ENCODE measurements at places on chromosomes 5 and 9.

GRCh38 chr5:17878541-17878940 is 244.3 kb downstream of the TAF11L14 start:
- no peak for DNase-seq

DNA sequence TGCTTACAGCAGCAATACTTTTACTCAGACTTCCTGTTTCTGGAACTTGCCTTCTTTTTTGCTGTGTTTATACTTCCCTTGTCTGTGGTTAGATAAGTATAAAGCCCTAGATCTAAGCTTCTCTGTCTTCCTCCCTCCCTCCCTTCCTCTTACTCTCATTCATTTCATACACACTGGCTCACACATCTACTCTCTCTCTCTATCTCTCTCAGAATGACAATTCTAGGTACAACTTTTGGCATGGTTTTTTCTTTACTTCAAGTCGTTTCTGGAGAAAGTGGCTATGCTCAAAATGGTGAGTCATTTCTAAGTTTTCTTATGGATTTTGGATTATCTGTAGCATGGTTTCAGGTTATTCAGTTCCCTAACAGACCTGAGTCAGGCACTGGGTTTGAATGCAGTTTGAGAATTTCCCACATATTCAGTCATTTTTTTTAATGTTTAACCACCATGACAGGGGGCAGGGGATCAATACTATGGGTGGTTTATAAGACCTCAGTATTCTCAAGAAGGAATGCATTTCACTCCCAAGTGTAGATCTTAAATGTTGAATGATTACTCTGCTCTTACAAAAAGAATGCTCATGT is at the start of gene IL7R:
IL7R (plus strand) TSS at position 127 of the 587 bp plus-strand sequence; CDS start at position 214, 87 bp downstream.
- peak; percentile 46 for DNase-seq

GRCh38 chr9:100601216-100601615 is 23.3 kb downstream of the CAVIN4 start:
- peak; percentile 84 for DNase-seq

DNA sequence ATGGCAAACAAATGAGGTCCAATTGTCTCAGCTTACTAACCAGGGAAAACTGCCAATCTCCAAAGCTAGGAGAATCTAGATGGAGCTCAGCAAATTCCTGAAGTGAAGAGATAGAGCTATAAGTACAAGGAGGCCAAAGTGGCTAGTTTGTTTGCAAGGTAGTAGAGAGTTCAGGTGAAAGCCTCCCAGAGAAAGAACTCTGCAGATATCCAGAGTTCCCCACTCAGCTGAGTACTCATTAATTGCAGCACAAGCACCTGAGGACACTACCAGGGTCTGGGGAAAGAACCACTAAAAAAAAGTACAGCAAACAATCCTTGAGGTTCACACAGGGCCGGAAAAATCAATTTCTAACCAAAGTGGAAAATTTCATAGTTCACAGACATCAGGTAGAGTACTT is 250.9 kb downstream of the TMEM232 start:
- no peak for DNase-seq

GRCh38 chr5:74684900-74685851 is at the start of gene HEXB:
Gene HEXB, plus strand, starts transcription at chr5:74685233. Its CDS starts 28 bp downstream, at chr5:74685261.
- DNase-seq = peak; percentile 96

DNA sequence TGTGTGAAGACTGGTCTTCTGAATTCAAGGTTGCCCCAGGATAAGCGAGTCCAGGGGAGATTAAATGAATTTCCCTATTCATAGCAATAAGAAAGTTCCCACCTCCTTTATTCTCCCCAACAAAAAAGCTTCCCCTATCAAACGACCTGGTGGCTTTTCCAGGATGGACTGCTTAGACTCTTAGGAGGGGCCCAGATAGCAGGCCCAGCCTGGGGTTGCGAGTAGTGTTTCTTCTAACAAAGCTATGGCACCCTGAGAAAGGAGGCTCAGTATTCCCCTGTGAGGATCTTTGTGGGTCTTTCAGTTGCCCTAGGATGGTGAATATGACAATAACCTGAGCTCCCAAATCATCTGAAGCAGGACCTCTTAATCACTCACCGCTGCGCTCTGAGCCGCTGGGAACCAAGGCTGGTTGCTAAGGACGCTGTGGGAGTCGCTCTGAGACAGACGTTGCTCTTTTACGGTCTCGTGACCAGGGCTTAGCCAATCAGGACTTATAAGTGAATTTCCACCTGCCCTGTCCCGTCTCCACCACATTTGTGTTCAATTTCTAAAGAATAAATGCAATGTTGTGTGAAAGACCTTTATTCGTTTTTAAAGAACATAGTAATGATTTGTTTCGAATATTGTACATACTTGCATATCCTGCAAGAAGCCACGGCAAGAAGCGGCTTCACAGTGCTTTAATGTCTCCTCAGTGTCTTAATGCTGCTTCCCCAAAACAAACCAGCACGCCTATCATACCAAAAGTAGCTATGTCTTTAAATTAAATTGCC is at the start of gene TMEM232:
TMEM232 (minus strand) TSS at position 423 of the 776 bp plus-strand sequence. CDS start 59,319 bp downstream, outside the sequence.
- DNase-seq = no peak

- DNase-seq = no peak
These were observed 15.2 kb downstream of the ZBTB5 start for GRCh38 chr9:37449862-37450632.

DNA sequence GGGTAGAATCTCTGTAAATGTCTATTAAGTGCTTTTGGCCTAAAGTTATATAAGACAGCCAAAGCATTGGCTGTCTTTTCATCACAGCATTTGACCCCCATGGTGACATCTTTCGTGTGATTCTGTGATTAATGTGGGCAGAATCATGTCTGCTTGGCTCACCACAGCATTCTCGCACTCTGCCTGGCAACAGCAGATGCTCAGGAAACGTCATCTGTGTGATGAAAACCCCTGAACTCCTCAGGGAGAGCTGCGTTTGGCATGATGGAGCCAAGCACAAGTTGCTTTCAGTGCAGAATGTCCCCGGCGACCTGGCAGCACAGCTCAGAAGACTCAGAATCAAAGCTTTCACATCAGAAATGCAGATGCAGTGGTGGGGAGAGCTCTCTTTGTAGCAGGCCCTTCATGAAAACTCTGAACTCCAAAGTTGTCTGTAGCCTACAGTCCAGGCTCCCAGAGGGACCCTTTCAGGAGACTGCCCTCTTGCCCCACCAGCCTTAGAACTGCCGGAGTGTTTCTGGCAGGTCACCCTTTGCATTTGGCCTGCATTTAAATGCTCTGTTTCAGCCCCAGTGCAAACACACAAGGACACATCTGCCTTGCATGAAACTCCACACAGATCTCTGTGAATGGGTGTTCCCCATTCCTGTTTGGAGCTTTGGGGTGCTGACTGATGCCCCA is 155.6 kb upstream of the PANK3 start:
- DNase-seq = peak; percentile 88

GRCh38 chr5:76085243-76085579 is 2.0 kb downstream of the SV2C start:
- peak; percentile 19 for DNase-seq

DNA sequence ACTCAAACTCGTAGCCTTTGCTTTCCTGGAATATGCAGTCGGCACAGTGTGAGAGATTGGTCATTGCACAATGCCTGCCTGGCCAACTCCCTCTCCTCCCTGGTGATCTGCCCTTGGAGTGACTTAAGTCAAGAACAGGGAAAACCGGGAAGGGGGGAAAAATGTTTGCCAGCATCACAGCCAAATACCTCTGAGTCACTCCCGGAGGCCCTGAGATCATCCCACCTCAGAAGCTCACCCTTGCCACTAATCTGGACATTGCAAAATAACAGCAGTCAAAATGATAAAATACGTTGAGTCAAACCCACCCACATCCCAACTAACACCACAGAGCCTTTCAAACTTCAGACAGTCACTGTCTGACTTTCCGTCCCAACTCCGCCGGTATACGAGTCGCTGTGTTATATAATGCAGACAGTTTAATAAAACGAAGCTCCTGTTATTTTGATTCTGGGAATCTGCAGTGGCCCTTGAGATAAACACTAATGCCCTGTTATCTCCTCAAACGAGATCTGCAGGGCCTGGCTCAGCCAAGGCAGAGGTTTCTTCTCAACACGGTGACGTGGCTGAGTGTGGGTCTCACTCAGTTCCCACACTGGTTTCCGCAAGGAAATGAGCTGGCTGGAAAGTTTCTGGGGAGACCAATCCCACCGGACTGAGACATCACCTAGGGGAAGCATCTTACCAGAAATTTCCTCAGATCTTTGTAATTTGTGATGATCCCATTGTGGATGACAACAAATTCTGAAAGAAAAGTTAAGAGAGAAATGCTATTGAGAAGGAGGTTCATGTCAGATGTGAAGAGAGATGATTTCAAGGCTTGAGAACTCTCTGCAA is 22.1 kb downstream of the GFPT2 start:
- DNase-seq = peak; percentile 98

DNA sequence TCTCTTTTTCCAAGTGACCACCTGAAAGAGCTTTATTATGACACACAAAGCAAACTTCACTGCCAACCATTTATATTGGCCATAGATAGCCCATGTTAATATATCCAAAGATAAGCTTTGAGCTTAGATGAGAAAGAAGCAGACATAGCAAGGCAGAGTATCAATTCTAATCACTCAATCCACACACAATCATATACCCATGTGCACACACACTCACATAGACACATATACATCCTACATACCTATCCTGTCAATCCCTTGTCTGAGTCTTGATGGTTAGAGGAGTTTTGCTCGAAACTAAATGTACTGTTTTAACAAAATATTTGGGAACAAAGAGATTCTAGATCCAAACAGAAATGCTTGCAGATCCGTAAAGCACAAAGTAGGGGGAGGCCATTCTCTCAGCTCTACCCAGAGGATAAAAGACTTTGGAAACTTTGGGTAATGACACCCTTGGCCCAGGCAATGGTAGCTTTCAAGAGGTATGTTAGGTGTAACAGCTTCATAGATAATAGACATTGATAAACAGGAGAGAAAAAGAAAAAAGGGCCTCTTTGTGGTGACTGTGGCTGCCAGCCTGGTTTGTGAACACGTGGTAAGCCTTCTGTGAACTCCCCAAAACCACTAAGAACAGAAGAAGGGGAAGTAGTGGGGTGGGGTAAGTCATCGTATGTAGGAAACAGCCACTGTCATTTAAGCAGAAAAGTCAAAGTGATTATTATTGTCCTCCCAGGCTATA is 121.6 kb downstream of the TLR4 start:
- DNase-seq = no peak

- DNase-seq = no peak
These were observed 106.7 kb upstream of the PTPN3 start for GRCh38 chr9:109604781-109605180.

GRCh38 chr5:143819716-143820115 is 7.8 kb downstream of the HMHB1 start:
- peak; percentile 29 for DNase-seq

- peak; percentile 80 for DNase-seq
These were observed 192.1 kb upstream of the RGMB start for GRCh38 chr5:98581112-98581997.

- DNase-seq = peak; percentile 66
These were observed 83.9 kb upstream of the TAS2R1 start for GRCh38 chr5:9713959-9714586.

DNA sequence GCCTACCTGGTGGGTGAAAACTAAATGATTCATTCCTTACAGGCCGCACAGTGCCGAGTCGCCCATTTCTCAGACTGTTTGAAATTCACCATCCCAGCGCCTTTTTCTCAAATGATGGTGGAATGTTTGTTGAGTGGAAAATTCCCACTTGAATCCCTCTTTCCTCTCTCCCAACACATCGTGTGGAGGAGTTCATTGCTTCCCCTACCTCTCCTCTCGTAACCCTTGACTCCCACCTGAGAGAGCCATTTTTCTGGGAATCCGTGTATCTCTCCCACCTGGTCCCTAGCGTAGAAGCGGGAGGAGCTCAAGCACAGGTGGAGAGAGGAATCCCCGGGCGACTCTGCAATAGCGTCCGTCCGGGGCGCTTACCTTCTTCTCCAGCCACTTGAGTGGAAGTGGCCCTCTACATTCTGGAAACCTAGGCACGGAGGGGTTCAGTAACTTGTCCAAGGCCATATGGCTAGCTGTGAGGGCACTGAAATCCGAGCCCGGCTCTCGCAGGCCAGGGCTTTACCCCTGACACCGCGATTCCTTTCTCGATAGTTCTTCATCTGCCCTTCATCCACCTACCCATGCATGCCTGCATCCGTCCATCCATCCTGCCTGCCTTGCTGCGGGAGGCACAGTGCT is 683 bp downstream of the OSMR start:
- DNase-seq = peak; percentile 44

GRCh38 chr5:122753500-122753899 is 21.4 kb upstream of the SNX2 start:
- no peak for DNase-seq

- DNase-seq = no peak
These were observed 198.1 kb downstream of the SYK start for GRCh38 chr9:90999425-91000397.

DNA sequence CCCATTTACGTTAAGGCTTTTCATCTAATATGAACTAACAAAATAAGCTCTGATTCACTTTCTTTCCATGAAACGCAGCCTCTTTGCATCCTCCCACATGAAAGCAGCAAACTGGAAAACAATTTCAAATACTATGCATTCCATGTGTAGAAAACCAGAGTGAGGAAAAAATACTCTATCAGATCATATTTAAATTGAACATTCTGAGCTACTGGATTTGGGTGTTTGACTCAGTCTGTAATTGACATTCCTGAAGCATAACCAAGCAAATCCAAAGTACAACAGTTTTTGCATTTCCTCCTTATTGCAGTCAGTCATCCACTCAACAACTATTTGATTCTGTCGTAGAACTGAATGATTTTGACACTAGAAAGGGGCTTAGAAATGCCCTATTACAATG is 399.1 kb upstream of the NMUR2 start:
- DNase-seq = no peak

- peak; percentile 15 for DNase-seq
These were observed 107.4 kb upstream of the LARP1 start for GRCh38 chr5:154647761-154648145.

- DNase-seq = no peak
These were observed 1106.0 kb downstream of the TAF11L14 start for GRCh38 chr5:18740301-18740700.

DNA sequence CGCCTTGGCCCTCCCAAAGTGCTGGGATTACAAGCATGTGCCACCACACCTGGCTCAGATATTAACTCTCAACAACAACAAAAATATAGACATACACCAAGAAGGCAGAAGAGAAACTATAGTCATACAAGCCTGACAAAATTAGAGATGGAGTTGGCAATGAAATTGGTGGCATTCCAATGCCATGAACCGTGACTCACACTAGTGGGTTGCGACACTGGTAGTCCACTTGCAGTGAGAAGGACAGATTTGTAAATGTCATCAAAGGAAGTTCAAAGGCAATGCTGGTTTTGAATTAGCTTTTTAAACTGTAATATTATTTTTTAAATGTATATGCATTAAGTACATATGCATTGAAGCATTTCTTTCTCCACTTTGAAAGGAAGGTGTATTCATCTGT is 8.5 kb upstream of the DNAJC25 start:
- peak; percentile 87 for DNase-seq

DNA sequence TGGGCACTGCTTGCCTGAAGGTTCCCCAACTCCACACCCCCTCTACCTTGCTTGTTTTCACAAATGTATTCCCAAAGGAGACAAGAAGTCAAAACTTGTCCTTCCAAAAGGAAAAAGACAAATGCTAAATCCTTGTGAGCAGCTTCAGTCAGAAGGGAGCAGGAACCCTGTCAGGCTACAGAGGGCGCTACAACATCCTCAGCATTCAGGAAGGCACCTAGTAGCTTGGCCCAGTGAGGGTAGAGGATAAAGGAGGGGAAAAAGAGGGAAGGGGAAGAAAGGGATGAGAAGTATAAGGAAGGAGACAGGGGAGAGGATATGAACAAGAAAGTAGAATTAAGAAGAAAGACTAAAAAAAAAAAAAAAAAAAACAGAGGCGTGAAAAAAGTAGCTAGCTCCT is 97.5 kb downstream of the MLLT3 start:
- peak; percentile 9 for DNase-seq
